Neural crest cell (in vitro differentiated cells): ENCODE measurements at places on chromosomes 7 and 10.

GRCh38 chr10:30536578-30536977 lies 93.0 kb downstream of the LYZL2 start:
- DNase-seq, result no peak

- no peak for DNase-seq
These were observed 151.0 kb downstream of the CHN2 start for GRCh38 chr7:29345590-29345989.

DNA sequence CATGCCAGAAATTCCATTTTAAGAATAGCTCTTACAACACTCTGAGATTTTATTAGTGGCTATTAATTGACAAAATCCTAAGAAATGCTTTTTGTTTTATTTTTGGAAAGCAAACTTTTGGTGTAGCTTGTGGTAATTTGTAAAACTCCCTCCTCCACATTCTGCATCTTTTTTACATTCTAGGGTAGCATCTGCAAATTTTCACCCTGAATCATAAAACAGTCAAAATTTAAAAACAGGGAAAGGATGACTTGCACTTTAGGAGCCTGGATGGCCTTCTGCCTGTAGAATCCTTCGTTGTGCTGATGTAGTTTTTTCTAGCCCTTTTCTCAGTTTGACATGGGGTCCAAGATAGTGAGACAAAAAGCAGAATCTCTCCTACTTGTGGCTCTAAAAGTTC lies 316.1 kb downstream of the ADRA2A start:
- no peak for DNase-seq

DNA sequence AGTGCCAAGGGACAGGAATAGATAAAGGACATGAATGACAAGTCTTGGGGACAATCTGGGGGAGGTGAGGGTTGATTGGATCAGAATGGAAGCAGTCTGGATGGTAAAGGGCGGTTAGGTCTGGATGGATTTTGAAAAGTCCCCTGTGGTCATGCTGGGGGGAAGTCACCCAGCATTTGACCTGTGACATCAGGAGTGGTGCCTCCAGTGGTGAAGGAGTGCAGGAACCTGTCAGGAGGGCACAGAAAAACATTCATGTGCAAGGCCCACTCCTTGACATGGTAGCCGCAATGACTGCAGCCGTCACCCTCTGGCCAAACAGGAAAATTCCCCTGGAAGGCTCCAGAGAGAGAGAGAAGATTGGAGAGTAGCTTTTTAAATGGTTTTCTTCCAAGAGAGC lies 304.8 kb downstream of the GFRA1 start:
- DNase-seq, result no peak

DNA sequence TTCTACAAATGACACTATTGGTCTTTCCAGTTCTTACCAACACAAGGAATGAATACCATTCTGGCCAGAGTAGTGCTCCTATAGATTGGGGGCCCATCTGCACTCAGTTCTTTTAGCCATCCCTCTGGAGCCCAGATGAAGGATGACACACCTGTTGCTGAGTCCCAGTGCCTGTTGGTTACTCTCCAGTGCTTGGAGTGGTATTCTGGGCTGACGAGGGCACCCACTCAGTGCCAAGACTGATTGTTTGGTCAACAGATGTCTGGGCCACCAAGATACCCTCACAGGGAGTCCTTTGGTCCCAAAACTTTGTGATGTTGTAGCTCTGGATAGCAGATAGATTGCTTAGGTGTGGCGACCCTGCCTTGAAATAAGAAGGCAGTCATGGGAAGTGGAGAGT lies 23.7 kb upstream of the ITGA8 start:
- no peak for DNase-seq
